ENCODE measurements at places on chromosomes 11 and 22. TPM values are rescaled to one million over a fixed set of nuclear protein-coding genes. Genes with fewer than 3 reads are reported as not detected.

DNA sequence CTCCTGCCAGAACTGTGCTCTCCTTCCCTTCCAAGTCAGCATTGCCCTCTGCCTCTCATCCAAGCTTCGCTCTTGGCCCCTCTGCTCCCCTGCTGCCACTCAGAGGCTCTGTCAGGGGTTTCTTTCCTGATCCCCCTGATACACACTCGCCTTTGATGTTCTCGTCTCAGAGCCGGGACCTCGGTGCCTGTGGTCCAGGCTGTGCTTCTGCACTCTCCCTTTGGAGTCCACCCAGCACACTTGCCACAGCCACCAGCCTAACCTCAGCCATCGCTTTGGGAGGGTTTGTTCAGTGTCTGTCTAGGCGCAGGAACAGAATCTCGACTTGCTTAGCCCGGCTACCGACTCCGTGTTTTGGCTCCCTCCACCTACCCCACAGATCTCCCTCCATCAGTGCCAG is 29.1 kb downstream of the PPFIA1 start:
- no peak for ATAC-seq

DNA sequence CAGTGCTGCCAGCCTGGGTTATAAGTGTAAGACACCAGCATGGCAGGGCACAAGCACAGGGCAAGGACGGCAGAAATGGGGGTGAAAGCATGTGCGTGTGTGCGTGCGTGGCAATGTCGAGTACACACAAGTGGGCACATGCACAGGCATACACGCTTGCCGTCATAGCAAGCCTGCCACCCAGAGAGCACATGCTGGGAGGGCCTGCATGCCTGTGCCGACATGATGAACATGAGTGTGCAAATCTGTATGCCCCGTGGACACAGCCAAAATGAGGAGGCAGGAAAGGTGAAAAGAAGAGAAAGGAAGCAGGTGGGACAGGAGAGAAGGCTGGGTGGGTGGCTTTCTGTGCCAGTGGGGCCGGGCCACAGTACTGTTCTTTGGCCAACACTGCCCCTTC is 62.9 kb downstream of the NECTIN1 start:
- ATAC-seq, result no peak

DNA sequence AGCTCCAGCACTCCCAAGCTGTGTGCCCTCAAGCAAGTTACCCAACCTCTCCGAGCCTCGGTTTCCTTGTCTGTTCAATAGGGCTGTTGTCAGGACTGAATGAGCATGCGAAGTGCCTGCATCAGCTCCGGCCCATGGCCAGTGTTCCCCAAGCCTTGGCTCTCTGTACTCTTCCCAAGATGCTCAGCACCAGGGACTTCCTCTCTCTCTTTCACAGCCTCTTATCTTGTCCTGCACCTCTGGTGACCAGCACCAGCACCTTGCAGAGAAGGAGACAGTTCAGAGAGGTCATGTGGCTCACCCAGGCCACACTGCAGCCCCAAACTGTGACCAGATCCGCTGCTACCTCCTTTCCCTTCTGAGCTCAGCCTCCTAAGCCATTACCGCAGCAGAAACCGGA is 120.3 kb upstream of the ANO1 start:
- no peak for ATAC-seq

GRCh38 chr11:33444835-33445594 is 187.8 kb downstream of the HIPK3 start:
- no peak for ATAC-seq

- no peak for ATAC-seq
These were observed 176.1 kb downstream of the LRRC4C start for GRCh38 chr11:41283191-41283930.

- ATAC-seq, result no peak
These were observed 1521.9 kb downstream of the BRD1 start for GRCh38 chr22:48305726-48306235.

Gene SLC22A25
- not detected for total RNA-seq
